ENCODE measurements at places on chromosomes 6 and 20. TPM values are rescaled to one million over a fixed set of nuclear protein-coding genes. Genes with fewer than 3 reads are reported as not detected.

DNA sequence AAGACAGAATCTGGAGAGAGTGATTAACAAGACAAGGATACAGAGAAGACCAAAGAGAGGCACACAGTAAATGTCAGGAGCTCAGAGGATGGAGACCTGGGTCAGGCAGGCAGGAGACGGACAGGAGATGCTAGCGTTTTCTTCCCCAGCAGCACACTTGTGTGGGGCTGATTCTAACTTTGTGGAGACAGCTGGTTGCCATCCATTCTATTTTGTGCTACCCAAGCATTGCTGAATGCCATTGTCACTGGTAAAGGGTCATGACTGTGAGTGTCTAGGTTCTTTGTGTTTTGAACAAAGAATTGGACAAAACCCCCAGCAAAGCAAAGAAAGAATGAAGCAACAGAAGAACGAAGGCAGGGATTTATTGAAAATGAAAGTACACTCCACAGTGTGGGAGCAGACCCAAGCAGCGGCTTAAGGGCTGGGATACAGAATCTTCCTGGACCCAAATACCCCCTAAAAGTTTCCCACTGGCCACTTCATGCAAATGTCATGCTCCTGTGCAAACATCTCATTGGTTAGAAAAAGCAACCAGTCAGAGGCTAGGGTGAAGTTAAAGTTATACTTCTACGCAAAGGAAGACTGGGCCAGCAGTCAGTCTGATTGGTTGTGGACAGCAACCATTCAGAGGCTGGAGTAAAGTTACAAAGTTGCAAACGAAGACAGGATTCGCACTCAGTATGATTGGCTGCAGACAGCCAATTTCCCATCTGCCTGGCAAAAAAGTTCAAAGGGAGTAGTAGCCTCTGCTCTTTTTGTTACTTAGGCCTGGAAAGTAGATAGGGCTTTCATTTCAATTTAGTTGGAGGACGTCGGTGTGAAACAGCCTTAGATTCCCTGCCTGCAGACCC lies 17.5 kb downstream of the PTK7 start:
- DNase-seq: no peak

The TRMT11 gene
- 29.2 TPM for total RNA-seq

The SLCO4A1 gene
- total RNA-seq: 31.1 TPM

The RSPH9 gene
- total RNA-seq: 0.49 TPM

- no peak for DNase-seq
These were observed 501.8 kb upstream of the SULF2 start for GRCh38 chr20:48287021-48287494.

DNA sequence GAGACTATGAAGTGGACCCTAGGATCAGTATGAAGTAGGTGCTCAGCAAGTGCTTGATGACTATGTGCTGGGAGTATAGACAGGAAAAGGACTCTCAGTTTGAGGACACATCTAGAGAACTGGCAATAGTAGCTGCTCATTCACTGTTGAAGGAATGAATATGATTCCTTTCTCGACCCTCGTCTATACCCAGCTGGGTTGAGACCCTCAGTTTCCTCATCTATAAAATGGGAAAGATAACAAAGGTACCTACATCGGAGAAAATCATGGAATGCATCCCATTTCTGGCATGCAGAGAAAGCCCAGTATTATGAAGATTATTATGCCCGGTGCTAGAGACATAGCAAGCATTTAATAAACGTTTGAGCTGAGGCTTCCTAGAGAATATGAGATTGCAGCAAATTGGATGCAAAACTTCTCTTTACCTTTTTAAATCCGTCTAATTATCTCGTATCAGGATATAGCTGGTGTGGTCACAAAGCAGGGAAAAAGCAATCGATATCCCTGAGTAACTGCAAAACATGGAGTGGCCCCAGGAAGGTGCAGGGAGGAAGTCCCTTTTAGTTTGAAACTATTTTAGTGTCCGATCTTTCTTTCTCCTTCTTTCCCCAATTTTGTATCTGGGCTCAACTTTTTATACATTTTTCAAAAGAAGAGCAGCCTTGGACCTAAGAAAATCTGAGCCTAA lies 2.8 kb upstream of the PCK1 start:
- DNase-seq: no peak

DNA sequence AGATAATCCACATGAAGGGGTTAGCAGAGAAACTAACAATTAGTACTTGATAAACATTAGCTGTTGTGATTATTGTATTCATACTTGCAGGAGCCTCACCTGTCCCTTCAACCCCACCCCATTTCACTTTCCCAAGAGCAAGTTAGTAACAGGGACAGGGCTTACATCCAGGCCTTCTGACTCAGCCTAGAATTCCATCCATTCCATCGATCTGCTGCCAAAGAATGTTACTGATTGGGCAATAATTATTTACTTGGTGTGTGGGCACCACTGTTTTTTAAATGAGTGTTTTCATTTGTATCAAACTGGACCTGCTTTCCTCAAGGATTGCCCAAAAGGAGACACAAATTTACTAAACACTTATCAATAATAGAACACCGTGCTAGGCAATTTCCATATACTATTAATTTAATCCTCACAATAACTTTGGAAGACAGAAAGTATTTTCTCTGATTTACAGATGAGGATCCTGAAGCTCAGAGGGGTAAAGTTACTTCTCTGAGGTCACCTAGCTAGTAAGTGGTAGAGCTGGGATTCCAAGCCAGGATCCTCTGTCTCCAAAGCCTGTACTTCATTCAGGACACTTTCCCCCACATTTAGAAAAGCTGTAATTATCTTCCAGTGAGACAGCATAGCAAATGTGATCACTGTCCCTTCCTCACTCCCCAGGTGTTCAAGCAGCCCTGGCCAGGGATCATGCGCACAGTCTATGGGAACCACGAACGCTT lies 32.8 kb downstream of the GSS start:
- no peak for DNase-seq

The OR2H2 gene
- total RNA-seq: not detected

GRCh38 chr6:7008451-7008988 lies 99.2 kb upstream of the RREB1 start:
- DNase-seq: no peak

DNA sequence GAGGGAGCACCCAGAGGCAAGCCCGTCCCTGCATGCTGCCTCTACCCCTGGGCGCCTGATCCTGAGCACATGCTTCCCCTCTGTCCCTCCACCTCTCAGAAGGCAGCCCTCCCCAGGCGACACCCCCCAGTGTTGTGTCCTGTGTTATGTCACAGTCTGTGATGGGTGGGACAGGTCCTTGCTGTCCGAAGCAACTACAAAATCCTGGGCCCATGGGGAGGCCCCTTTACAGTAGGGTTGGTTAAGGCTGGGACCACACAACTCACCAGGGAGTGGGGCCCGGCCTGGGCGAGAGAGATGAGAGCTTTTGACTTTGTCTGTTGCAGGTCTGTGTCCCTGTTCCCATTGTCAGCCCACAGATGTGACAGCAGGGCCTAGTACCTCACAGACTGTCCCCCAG lies 78.0 kb downstream of the DHX35 start:
- no peak for DNase-seq

The POU3F2 gene
- 9.2 TPM for total RNA-seq

- no peak for DNase-seq
These were observed 23.0 kb upstream of the AKAP12 start for GRCh38 chr6:151216804-151217203.

The BPIFA1 gene
- total RNA-seq: not detected

GRCh38 chr20:31824125-31824485 lies 4.9 kb downstream of the MYLK2 start:
- no peak for DNase-seq

DNA sequence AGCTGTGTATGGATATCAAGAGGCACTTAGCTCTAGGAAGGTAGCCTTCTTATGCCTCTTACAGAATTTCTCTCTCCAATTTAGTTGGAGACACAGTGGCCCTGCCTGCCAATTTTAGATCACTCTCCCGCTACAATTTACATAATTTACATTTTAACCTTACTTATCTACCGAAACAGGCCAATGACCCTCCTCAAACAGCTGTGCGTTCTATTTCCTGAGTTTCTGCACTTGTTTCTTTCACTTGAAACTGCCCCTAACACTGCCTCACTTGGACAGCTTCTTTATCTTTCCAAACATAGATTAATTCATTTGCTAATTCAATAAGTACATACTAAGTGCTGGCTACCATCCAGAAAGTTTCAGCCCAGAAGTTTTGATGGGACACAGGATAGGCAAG lies 52.9 kb upstream of the HDDC2 start:
- DNase-seq: no peak

The PPARD gene
- total RNA-seq: 26.7 TPM

DNA sequence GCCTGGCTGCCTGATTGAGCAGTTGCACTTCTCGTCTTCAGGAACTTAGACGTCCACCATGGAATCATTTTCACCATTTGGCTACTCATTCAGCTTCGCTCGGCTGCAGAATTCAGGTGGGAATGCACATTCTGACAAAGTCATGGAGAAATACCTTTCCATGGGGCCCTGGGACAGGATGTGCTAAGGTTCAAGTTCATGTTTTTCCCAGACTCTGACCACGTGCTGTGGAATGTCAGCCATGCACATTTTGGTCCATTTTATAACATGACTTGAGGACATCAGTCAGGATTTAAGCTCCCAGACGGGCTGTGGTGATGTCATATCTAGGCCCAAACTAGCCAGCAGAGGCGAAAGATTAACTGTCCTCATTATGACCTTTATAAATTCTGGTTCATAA lies 205.3 kb downstream of the TBXT start:
- DNase-seq: no peak

The XKR7 gene
- not detected for total RNA-seq

DNA sequence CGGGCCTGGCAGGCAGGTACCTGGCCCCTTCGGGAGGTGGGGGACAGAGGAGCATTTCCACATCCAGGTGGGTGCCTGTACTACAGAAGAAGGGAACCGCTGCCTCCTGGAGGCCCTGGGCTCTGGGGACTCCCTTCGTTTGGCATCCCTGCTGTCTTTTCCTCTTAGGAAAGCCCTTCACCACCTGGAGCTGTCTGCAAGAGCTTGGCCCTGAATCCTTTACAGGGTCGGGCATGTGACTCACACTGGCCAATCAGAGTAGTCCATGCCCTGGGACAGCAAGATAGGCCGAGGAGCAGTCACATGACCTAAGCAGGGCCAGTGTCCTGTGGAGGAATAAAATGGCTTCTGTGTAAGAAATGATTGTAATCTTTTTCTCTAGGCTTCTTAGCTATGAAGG lies 224.9 kb downstream of the ANKRD60 start:
- peak; percentile 46 for DNase-seq
